RWPE1 (cell line): ENCODE measurements at places on chromosomes 3 and 15.

- no peak for DNase-seq
Observed at GRCh38 chr3:9183011-9183410, 66.4 kb downstream of the SRGAP3 start.

DNA sequence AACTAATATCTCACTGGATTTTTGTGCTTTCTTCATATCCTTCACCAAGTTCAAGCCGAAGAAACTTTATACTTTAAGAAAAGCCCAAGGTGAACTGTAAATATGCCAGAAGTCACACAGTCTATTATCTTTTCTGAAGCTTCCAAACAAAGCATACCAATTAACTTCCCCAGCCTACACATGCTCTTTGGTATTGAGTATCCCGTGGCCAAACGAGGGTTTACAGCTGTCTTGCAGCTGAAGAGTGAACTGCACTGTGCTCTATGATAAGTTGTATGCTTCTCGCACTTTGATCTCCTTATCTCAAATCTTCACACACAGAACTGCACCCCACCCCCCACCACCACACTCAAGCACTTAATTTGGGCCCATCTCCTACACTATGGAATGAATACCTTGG lies 215.6 kb upstream of the VEPH1 start:
- no peak for DNase-seq

- peak; percentile 52 for DNase-seq
Observed at GRCh38 chr3:139310474-139310933, 33.3 kb upstream of the MRPS22 start.

GRCh38 chr15:60681353-60681752 lies 202.4 kb upstream of the ICE2 start:
- no peak for DNase-seq

GRCh38 chr15:66749841-66750575 lies 48.0 kb downstream of the SMAD6 start:
- DNase-seq: no peak

- no peak for DNase-seq
Observed at GRCh38 chr15:39357480-39358268, 223.2 kb upstream of the THBS1 start.

DNA sequence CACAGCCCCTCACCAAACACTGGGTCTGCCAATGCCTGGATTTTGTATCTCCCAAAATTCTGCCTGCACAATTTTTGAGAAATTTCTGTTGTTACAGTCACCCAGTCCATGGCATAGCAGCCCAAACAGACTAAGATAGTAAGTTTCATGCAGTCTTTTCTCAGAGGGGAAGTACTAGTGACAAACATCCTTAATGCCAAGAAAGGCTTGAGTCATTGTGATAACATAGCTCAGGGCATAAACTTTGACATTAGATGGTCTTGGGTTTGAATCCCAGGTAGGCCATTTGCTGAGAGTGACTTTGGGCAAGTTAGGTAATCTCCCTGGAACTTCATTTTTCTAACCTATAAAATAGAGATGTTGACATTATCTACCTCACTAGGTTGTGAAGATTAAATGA lies 36.1 kb upstream of the PFN2 start:
- no peak for DNase-seq

DNA sequence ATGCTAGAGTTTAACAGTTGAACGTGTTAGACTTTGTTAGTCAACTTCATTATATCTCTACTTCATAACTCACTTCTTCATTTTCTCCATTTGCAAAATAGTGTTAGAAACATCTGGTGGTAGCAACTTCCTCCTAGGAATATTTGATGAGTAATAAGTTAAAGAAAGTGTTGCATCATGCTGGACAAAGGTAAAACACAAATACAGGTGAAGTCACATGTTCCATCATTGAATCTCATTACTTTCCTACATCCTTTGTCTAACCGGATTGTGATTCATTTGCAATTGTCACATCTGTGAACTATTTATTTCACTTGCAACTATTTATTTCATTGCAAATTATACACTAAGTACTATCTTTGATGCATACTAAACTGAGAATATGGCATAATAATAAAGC lies 186.5 kb downstream of the TUSC7 start:
- DNase-seq: peak; percentile 30

DNA sequence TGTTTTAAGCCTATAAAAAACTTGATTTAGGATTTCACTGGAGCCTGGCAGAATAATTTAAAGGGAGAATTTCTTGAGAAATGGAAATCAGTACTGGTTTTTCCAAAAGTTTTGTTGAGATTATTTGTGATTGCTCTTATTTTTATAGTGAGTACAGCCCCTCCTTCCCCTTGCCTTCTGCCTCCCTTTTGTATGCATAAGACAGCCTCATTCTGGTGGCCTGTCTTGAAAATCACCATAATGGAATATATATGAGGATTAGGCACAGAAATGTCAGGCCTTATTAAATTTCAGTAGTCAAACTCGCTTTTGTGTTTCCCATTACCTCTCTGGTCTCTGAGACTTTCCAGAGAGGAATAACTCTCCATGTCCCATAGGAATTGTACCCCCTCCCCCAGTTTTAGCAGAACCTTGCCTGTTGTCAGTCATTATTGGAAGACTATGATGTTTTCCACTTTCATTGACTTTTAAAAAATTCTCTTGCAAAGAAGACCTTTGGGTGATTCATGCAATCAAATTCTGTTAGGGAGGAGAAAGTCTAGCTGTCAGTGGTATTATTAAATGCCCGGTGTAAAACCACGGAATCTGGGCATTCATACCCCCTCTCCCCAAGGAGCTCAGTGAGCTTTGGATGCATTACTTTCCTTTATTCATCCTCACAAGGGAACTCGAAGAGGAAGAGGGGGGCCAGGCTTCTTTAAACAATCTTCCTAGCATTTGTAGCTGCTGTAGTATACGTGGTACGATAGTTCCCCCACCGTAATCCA lies 171.6 kb upstream of the TSC22D2 start:
- no peak for DNase-seq

DNA sequence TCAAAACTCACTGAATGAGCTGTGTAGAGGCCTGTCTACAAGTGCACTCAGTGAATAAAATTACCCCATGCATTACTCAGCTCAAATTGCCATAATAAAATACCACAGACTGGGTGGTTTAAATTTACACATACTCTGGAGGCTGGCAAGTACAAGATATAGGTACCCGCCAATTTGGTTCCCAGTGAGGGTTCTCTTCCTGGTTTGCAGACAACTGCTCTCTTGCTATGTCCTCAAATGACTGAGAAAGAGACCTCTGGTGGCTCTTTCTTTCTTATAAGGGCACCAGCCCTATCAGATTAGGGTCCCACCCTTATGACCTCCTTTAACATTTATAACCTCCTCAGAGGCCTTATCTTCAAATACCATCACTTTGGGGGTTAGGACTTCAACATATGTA lies 237.0 kb downstream of the CPNE4 start:
- DNase-seq: no peak

DNA sequence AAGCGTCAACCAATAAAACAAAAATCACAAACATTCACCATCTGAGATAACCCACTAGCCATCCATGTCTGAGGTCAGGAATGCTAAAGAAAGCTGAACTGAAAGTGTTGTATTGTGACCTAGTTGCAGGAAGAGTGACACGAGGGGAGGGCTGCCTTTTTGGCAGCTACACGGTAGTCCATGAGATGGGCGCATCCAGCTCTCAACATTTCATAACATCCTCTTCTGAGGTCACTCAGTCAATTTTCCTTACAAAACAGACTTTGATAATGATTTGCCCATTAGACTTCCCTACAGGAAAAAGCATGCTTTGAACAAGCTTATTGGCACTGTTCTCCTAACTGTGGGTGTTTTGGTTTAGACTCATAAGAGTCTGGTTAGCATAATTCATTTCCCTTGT lies 15.4 kb upstream of the SHF start:
- DNase-seq: no peak

GRCh38 chr3:106004826-106005225 lies 136.0 kb upstream of the CBLB start:
- no peak for DNase-seq

GRCh38 chr15:40770147-40770721 lies 454 bp downstream of the C15orf62 start:
- no peak for DNase-seq

GRCh38 chr3:35484929-35485530 lies 154.3 kb upstream of the ARPP21 start:
- DNase-seq: no peak

DNA sequence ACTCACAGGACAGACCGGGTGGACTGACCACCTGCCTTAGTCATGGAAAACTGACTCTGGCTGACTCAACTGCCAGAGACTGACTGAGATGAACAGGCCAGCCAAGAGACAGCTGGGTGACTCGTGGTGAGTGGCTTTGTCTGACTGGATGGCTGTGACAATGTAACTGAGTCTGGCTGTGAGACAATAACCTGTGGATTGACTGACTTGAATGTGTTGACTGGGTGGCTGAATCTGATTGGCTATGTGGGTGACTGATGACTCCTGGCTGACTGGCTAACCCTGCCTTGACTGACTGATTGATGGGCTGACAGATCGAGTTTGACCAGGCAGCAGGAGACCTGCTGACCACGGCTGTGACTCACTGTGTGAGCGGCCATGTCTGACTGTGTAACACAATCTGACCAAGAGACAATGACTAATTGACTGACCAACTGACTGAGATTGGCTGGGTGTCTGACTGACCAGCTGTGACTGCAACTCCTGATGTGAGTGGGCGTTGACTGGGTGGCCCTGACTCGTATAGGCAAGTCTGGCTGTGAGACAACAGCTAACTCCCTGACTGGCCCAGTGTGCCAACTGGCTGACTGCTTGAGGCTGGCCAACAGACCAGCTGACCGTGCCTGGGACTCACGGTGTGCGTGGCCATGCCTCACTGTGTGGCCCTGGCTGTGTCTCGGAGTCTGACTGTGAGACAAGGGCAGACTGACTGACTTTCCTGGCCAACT lies 509.1 kb downstream of the SHQ1 start:
- peak; percentile 83 for DNase-seq

GRCh38 chr15:71889947-71890346 lies 79.6 kb downstream of the NR2E3 start:
- DNase-seq: no peak

DNA sequence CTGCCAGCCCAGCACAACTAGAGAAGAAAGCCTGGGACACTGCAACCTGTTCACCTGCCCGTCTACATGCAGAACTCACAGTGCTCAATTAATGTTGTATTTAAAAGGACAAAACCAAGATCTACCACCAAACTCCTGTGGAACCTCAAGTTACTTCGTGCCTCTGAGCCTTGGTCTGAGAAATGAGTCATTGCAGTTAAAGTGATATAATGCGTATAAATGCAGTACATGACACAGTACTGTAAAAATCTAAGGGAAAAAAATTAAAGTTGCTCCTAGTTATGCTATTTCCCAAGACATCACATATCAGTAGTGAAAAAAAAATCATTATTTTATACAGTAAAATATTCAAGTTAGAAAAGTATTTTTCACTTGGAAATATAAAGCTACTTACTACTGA lies 138.9 kb downstream of the ZIC4 start:
- no peak for DNase-seq

- DNase-seq: no peak
Observed at GRCh38 chr3:79344876-79345871, 422.6 kb downstream of the ROBO1 start.

GRCh38 chr3:149975919-149976318 lies 5.2 kb upstream of the PFN2 start:
- no peak for DNase-seq

- DNase-seq: no peak
Observed at GRCh38 chr3:178127221-178127620, 409.0 kb upstream of the KCNMB2 start.

DNA sequence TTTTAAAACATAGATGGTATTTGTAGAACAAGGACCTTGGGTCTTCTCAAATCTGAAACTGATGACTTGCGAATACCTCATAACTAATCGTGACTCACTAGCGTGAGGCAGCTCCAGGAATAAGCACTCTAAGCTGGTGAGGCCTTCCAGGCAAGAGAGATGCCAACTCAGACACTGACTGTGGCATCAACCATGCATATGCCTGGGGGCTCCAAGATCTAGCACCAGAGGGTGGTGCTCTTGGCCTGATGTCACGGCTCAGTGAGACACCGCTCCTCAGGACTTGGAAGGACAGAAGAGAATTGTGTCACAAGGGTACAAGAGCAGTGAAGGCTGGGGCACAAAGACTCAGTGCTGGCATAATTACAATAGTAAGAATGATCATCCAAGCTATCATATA lies 125.0 kb upstream of the TRIM42 start:
- DNase-seq: peak; percentile 60

- DNase-seq: no peak
Observed at GRCh38 chr3:83457551-83457950, 1501.2 kb upstream of the CADM2 start.

- DNase-seq: no peak
Observed at GRCh38 chr3:70982284-70982683, 601.2 kb downstream of the FOXP1 start.

- DNase-seq: no peak
Observed at GRCh38 chr3:72229952-72230351, 445.0 kb upstream of the PROK2 start.

DNA sequence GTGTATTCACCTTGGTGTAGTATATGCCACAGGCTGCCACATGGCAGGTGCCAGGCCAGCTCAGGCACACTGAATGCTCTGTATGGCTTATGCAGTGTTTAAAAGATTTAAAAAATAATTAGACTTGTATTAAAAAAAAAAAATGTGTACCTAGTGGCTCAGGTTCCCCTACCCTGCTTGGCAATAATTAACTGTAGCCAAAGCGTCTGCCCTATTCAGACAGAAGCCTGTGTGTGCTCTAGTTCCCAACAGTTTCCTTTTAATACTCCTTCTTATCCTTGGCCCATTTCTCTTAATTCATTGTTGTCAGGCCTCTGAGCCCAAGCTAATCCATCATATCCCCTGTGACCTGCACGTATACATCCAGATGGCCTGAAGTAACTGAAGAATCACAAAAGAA lies 752.2 kb upstream of the CFAP20DC start:
- DNase-seq: no peak

- DNase-seq: no peak
Observed at GRCh38 chr3:141067206-141067974, 16.2 kb downstream of the SPSB4 start.

DNA sequence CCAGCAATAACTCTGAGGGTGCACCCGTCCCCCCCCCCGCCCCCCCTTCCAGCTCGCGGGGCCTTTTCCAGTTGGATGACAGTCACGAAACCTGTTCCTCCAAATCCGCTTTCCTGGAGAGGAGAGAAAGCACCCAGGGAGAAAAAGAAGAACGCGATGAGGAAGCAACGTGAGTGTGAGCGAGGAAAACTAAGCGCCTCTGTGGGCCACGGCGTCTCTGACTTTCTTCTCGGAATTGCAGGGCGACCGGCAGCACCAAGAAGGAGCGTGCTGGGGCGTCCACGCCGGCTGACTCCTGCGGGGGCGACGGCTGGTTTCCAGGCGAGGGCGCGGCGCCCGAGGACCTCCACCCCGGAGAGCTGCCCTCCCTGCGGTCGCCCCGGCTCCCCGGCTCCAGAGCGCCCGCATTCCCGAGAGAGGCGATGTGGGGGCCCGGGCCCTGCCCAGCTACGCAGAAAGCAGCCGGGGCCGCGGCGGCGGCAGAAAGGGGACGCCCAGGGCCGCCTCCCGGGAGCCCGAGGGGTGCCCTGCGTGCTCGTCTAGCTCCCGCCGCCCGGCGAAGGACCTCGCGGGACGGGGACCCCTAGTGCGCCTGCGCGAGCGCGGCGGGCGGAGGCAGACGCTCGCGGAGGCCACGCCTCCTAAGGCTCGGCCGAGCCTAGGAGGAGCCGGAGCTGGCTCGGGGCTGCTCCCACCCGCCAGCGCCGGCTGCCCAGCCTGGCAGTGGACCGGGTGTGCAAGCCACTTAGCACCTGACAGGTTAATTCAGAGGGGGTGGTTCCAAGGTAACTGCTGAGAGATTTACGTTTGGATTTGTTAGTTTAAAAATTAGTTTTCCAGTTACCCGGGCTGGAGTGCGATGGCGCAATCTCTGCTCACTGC lies 15.3 kb upstream of the ADIPOQ start:
- DNase-seq: peak; percentile 98

GRCh38 chr3:94811836-94812235 lies 749.0 kb downstream of the NSUN3 start:
- DNase-seq: no peak
